HFFc6 (cell line): ENCODE measurements at places on chromosomes 7 and 10.

DNA sequence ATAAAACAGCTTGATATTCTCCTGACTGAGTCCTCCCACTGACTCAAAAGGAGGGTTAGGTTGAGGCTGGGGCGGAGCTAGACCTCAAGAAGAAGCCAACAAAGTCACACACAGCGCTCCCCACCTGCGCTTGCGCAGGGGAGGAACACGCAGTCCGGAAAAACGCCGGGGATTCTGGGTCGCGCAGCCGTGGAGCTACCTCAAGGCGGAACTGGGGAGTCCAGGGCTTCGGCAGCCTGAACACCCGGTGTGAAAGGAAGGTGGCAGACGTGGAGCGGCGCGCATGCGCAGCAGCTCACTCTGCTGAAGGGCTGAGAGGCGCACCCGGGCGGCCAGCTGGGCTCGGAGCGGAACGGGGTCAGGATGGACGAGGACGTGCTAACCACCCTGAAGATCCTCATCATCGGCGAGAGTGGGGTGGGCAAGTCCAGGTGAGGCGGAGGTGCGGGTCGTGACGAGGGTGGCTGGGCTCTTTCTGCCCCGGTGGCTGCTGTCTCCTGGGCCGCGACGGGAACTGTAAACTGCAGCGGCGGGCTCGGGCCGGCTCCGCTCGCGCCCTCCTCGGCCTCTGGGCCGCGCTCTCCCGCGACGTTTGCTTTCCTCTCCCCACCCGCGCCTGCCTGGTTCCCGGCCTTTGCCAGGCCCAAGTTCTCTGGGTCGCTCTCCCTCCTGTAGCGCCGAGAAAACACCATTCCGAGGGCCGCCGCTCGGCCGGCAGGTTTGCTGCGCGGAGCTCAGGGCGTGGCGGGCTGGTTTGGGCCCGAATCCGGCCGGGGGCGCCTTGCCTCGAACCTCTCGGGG lies at the start of gene RAB18:
Gene RAB18, plus strand, starts transcription at position 298 of the 801 bp plus-strand sequence. Its CDS starts 66 bp downstream, at position 364.
- DNase-seq, result peak; percentile 98

GRCh38 chr10:63314020-63314419 lies 151.8 kb downstream of the JMJD1C start:
- DNase-seq, result no peak

- DNase-seq, result no peak
Measured at GRCh38 chr10:35495521-35496119, 109.5 kb upstream of the GJD4 start.

- no peak for DNase-seq
Measured at GRCh38 chr10:59093461-59093860, 83.0 kb upstream of the PHYHIPL start.

DNA sequence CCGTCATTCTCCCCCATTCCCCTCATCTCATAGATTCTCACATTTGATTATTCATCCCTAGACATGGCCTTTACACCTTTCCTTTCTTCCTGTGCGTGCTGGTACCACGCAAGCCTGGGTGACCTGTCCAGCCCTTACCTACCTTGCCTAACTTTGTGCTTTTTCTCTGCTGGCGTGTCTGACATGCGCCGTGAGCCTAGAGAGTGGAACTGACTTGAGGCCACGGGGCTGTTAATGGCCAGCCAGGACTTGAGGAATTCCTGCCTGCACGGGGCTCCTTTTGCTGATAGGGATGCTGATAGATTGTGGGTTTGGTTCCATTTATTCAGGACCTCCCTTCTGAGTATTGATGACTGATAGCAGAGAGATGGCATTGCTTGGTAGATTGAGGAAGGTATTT lies 134.2 kb downstream of the DOCK1 start:
- no peak for DNase-seq

DNA sequence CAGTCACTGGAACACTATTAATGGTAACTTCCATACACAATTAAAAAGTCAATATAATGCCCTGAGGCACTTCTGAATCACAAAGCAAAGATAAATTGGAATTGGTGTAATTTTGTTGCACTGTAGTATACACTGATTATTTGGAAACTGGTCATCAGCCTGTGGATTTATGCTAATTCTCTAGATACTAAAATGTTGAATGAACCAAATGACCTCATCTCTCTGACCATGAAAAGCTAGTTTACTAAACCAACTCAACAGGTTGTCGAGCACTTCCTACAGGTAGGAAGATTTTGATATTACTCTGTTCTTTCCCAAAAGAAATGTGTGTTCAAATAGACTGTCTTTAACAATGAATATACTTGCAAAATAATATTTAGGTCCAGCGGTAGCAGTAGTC lies 5.3 kb downstream of the NRP1 start:
- no peak for DNase-seq

GRCh38 chr7:16419126-16419525 lies 2.2 kb downstream of the CRPPA start:
- no peak for DNase-seq

- no peak for DNase-seq
Measured at GRCh38 chr10:63143987-63144386, 10.9 kb downstream of the NRBF2 start.

DNA sequence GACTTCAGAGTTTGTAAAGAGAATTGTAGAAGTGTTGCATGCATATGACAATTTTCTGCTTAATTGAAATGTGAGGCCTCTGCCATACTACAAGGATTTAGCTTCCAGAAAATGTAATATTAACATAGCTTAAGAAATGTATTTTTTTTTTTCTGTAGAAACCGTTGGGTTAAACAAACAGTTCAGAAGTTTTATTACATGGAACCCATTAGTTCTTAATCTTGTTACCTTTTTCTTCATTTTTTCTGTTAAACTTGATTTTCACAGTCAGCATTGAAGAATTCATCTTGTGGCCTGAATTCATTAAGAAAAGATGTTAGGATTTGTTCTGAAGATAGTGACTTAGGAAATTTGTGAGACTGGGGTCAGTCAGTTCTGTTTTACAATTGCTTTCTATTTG lies 4.9 kb downstream of the PTEN start:
- no peak for DNase-seq

- DNase-seq, result no peak
Measured at GRCh38 chr10:129615381-129615780, 148.3 kb downstream of the MGMT start.

- DNase-seq, result no peak
Measured at GRCh38 chr7:96614154-96614867, 95.3 kb downstream of the SEM1 start.
